ENCODE measurements at places on chromosomes 7 and 10. TPM values are rescaled to one million over a fixed set of nuclear protein-coding genes. Genes with fewer than 3 reads are reported as not detected.

GRCh38 chr10:78609976-78610375 lies 458.8 kb upstream of the ZMIZ1 start:
- DNase-seq, result no peak

- DNase-seq, result no peak
Measured at GRCh38 chr7:156968183-156968582, 18.7 kb downstream of the NOM1 start.

GRCh38 chr7:130947792-130948580 lies 214.0 kb upstream of the KLF14 start:
- DNase-seq, result no peak

GRCh38 chr7:25615003-25615402 lies 386.7 kb upstream of the NPVF start:
- DNase-seq, result no peak

Gene DENND2A
- polyA plus RNA-seq, result 35.5 TPM

Data from left kidney (tissue), 8 donors.